Endodermal cell (in vitro differentiated cells): ENCODE measurements at places on chromosomes 16 and 17. TPM values are rescaled to one million over a fixed set of nuclear protein-coding genes. Genes with fewer than 3 reads are reported as not detected.

The KRT36 gene
- not detected in 3 replicates for total RNA-seq

The KRT17 gene
- not detected in 3 replicates for total RNA-seq

The KIAA0513 gene
- 7.5 and 9.2 TPM in 2 replicates for total RNA-seq

The SLC13A5 gene
- total RNA-seq: 3.7 to 8.4 TPM (median 8.0 TPM) in 3 replicates

The CD19 gene
- total RNA-seq: 0.35 TPM in 1 of 3 replicates, not detected in the others

The EVPL gene
- total RNA-seq: 0.43 and 0.51 TPM in 2 replicates

- DNase-seq: no peak
Observed at GRCh38 chr17:18262111-18262510, 1.6 kb downstream of the MIEF2 start.

- DNase-seq: peak; percentile 85
Observed at GRCh38 chr16:29029168-29029994, 44.5 kb downstream of the LAT start.

GRCh38 chr16:19294156-19294649, 8.7 kb downstream of the CLEC19A start:
- no peak for DNase-seq

- no peak for DNase-seq
Observed at GRCh38 chr17:58153671-58154070, 5.5 kb downstream of the OR4D1 start.

- no peak for DNase-seq
Observed at GRCh38 chr16:12482455-12483220, 321.0 kb downstream of the CPPED1 start.

- DNase-seq: no peak
Observed at GRCh38 chr17:49822829-49823228, 25.0 kb downstream of the TAC4 start.

DNA sequence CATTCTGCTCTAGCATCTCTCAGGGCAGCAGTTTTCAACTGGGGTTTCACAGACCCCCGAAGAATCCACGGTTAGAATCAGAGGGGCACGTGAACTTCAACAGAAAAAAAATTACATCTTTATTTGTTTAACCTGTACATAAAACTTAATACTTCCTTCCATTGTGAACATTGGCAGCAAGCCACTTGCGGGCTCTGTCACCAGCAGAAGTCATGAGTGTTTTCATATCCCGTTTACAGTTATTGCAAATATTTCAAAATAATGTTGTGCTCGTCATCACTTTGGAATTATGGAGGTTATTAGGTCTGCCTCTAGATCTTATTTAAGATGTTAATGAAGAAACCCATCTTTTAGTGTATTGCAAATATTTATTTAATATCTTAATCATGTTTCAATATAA, 109.8 kb downstream of the SDR42E1 start:
- DNase-seq: no peak

DNA sequence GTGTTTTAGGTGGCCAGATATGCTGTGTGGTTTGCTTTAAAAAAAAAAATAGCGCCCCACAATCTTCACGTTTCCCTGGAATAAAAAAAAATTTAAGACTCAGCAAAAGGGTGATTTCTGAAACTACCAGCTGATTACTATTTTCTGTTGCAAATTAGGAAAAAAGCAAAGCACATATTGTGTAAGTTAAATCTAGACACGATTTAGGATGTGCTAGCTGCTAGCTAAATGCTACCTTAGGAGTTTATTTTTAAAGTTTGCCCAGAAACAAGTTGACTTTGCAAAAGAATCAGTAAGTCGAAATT, 944 bp upstream of the MARF1 start:
- DNase-seq: no peak

DNA sequence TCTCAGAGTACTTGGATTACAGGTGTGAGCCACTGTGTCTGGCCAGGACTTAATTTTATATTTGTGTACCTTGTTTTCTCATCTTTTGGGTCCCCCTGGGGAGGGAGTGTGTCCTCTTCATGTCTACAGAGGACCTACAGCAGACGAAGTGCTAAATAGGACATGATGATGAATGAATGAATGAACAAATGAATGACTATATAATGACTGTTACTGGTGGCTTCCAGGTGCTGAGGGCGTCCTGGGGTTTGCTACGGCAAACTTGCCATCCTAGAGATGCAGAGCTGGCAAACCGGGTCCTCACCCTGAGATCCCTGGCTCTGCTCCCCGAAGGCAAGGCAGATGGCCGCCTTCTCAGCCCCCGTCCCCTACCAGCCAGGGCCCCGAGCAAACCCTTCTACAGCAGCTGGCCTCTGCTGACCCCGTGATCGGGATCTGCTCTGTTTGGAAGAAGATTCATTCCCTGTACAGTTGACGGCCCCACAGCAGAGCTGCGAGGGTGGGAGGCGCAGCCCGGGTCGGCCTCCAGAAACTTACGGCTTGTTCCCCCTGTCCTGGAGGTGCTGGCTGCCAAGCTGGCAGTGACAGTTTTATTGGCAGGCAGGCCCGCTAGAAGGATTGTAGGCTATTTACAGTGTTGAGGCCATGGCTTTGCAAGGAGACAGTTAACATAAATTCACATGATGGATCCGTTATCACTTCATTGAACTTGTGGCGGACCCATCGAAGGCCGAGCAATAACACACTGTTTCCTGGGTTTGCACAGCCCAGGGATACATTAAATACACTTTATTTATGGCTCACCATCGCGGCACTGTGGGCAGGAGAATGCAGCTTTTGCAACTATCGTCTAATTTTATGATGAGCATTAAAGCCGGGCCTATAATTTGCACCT, 197.7 kb upstream of the GSE1 start:
- DNase-seq: no peak

DNA sequence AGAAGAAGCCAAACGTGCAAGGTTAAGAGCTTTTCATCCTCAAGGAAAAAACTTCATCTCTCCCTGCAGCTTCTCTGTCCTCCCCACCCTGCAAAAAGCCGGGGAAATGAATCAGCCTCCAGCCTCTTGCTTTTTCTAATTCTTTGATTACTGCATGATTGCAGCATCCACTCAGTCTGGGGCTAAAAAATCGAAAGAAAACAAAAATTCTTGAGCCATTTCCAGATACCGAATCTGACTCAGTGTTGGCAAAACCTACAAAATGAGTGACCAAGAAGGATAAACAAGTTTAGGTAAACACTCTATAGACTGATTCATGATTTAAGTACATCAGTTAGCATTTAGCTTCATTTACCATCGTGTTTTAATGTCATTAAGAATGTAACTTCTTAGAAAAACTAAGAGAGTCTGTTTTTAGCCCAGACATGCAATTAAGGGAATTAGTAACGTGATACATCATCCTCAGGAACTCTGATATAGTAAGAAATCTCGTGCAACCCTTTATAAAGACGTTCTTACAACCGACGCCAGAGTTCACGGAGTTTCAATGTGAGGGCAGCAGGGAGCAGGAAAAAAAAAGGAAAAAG, 287.3 kb upstream of the FOXF1 start:
- DNase-seq: no peak

GRCh38 chr17:75265614-75266315, 4.1 kb downstream of the MRPS7 start:
- no peak for DNase-seq

DNA sequence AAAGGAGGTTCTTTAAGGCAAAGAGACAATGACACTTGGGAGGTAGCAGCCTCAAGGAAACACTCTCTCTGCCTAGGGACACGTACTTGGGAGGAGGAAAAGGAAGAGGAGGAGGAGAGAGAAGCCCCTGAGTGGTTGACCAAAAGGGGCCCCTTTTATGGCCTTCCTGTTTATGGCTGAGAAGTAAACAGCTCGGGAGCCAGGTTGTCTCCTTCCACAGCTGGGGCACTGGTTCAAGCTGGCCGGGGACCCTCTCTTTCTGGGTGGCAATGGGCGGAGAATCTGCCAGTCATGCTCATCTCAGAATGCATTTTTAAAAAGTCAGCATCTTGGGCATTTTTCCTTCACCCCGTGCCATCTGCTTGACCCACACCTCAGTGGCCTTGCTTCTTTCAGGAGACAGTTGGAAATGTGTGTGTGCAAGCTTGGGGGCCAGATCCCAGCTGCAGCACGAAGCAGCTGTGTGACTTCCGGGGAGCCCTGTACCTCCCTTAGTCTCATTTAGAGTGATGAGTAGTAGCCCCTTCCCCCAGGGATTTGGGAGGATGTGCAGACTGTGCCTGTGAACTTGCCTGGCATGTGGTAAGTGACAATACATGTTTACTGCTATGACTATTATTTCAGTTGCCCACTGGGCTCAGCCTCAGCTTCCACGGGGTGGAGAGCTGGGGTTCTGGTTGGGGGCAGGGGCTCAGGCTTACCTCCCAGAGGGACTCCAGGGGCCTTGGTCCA, 33.8 kb upstream of the SALL1 start:
- DNase-seq: no peak

GRCh38 chr17:78349891-78350642, 9.8 kb downstream of the SOCS3 start:
- no peak for DNase-seq

- DNase-seq: no peak
Observed at GRCh38 chr17:72938482-72938881, 154.0 kb downstream of the SLC39A11 start.

- DNase-seq: no peak
Observed at GRCh38 chr17:32803544-32803943, 73.4 kb downstream of the MYO1D start.

DNA sequence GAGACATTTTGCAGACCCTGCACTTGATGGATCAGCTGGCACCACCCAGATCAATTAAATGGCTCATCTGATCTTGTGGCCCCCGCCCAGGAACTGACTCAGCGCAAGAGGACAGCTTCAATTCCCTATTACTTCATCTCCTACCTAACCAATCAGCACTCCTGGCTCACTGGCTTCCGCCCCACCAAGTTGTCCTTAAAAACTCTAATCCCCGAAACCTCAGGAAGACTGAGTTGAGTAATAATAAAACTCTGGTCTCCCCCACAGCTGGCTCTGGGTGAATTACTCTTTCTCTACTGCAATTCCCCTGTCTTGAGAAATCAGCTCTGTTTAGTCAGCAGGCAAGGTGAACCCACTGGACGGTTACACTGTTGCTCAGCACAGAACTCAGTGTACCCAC, 23.6 kb downstream of the SPPL2C start:
- no peak for DNase-seq

- no peak for DNase-seq
Observed at GRCh38 chr17:9729735-9730420, 61.5 kb downstream of the DHRS7C start.

GRCh38 chr16:57826706-57827625, 24.7 kb upstream of the KIFC3 start:
- no peak for DNase-seq
